Neural crest cell (in vitro differentiated cells): ENCODE measurements at places on chromosomes 2 and 18. TPM values are rescaled to one million over a fixed set of nuclear protein-coding genes. Genes with fewer than 3 reads are reported as not detected.
A peak's percentile ranks its signal among the peaks of the same experiment; 100 is the strongest.

GRCh38 chr2:24332791-24333540 lies 27.4 kb downstream of the ITSN2 start:
- no peaks in the 10 kb centered on the region for H3K27me3 ChIP-seq
- H3K27ac ChIP-seq = no peak overlapping the region
- no peaks in the 10 kb centered on the region for H3K36me3 ChIP-seq
- DNase-seq = no peak
- H3K4me1 ChIP-seq = no peaks in the 10 kb centered on the region
- H3K4me3 ChIP-seq = no peak overlapping the region

GRCh38 chr2:164992818-164993217 lies 37.5 kb upstream of the SLC38A11 start:
- H3K4me1 ChIP-seq = peaks cover 6% of the 10 kb centered on the region
- H3K4me3 ChIP-seq = no peak overlapping the region
- no peak overlapping the region for H3K27ac ChIP-seq
- no peaks in the 10 kb centered on the region for H3K27me3 ChIP-seq
- no peaks in the 10 kb centered on the region for H3K36me3 ChIP-seq

MYO5B gene
- total RNA-seq = 0.25 and 0.40 TPM in 2 replicates

EVA1A gene
- 3.6 and 3.8 TPM in 2 replicates for total RNA-seq

DNA sequence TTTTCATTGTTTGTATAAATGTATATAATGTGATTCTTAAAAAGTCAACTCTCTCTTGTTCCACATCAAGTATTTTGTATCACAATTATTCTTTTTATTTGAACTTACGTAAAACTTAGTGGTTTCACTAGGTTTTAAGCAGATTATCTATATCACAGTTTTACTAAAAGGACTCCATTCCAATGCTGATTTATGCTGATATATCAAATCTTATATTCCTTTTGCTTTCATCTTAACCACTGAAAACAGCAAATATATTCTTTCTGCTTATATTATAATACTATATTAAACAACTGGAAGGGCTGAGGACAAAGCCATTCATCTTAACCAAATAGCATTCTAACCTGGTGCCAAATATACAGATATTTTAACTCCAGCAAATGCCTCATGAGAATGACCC lies 24.2 kb downstream of the TRAPPC8 start:
- H3K4me3 ChIP-seq = no peak overlapping the region
- H3K27me3 ChIP-seq = no peaks in the 10 kb centered on the region
- H3K36me3 ChIP-seq = peaks cover 3% of the 10 kb centered on the region
- DNase-seq = no peak
- no peaks in the 10 kb centered on the region for H3K4me1 ChIP-seq

DNA sequence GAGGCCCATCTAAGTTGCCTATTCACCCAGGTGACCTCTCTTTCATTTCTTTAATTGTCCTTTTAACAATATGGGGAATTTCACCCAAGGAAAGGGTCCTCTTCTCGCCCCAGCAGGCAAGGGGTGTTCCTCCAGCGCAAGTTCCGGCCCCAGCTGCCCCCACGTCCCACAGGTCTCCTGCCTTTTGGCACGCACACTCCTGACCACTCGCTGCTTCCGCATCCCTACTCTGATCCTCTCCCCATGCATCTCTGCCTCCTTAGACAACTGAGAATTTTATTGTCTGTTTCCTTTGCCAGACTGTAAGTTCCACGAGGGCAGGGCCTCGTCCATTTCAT lies 684 bp upstream of the ARPC2 start:
- H3K4me3 ChIP-seq = peak overlapping the region; percentile 95
- peaks cover 37% of the 10 kb centered on the region for H3K4me1 ChIP-seq
- no peak for DNase-seq
- peaks cover 17% of the 10 kb centered on the region for H3K27me3 ChIP-seq
- no peaks in the 10 kb centered on the region for H3K36me3 ChIP-seq
- peak overlapping the region; percentile 89 for H3K27ac ChIP-seq

DNA sequence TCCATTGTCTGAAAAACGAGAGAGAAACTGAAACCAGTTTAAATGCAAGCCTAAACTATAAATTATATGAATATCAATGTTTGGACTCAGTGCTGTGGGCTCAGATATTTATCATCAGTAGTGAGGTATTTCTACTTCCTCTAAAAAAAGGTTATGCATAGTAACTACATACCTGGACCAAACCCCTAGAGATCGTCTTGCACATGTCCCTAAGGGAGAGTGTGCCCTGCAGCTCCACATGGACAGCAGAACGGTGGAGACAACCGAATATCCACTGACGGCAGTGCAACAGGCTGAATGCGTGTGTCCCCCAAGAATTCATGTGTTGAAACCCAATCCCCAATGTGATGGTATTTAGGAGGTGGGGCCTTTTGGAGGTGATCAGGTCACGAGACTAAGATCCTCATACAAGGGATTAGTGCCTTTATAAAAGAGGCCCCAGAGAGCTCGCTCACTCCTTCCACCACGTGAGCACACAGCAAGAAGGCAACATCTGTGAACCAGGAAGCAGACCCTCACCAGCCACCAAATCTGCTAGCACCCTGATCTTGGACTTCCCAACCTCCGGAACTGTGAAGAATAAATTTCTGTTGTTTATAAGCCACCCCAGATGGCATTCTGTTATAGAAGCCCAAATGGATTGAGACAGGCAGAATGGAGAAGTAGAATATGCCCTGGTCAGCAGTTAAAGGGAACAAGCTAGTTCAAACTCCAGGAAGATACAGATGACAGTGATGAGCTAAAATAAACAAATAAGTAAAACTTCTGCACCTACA lies 208.4 kb downstream of the ANAPC1 start:
- no peak overlapping the region for H3K4me3 ChIP-seq
- H3K4me1 ChIP-seq = peaks cover 29% of the 10 kb centered on the region
- H3K27me3 ChIP-seq = no peaks in the 10 kb centered on the region
- no peaks in the 10 kb centered on the region for H3K36me3 ChIP-seq

DNA sequence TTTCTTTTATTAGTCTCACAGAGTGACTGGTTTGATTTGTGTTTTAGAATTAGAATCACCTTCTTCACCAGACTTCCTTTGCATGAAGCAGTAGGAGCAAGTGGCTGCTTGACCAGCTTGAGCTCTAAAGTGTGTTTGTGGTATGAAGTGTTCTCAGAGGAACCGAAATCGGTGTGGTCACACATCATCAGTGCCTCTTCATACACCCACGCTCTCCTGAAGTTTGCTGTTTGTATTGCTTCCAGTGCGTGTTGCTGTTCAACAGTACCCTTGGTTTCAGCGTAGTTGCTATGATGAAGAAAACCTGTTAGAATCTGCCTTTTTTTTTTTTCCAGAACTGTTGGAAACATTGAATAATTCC lies 77.9 kb downstream of the LIMS1 start:
- H3K4me3 ChIP-seq = no peak overlapping the region
- H3K4me1 ChIP-seq = peaks cover 39% of the 10 kb centered on the region
- H3K36me3 ChIP-seq = no peaks in the 10 kb centered on the region
- DNase-seq = no peak
- H3K27me3 ChIP-seq = no peaks in the 10 kb centered on the region

FHOD3 gene
- 28.6 and 29.0 TPM in 2 replicates for total RNA-seq

- no peak overlapping the region for H3K27ac ChIP-seq
- no peak for DNase-seq
- H3K4me1 ChIP-seq = peaks cover 12% of the 10 kb centered on the region
- H3K36me3 ChIP-seq = peaks cover 29% of the 10 kb centered on the region
These were observed 17.7 kb downstream of the BOK start for GRCh38 chr2:241576293-241576654.

- peaks cover 5% of the 10 kb centered on the region for H3K4me1 ChIP-seq
- H3K27me3 ChIP-seq = no peaks in the 10 kb centered on the region
- no peak for DNase-seq
These were observed 61.4 kb upstream of the DNER start for GRCh38 chr2:229775614-229776313.

- H3K4me3 ChIP-seq = no peak overlapping the region
- no peaks in the 10 kb centered on the region for H3K27me3 ChIP-seq
- no peak for DNase-seq
These were observed 184.4 kb upstream of the SESTD1 start for GRCh38 chr2:179449010-179449409.

DNA sequence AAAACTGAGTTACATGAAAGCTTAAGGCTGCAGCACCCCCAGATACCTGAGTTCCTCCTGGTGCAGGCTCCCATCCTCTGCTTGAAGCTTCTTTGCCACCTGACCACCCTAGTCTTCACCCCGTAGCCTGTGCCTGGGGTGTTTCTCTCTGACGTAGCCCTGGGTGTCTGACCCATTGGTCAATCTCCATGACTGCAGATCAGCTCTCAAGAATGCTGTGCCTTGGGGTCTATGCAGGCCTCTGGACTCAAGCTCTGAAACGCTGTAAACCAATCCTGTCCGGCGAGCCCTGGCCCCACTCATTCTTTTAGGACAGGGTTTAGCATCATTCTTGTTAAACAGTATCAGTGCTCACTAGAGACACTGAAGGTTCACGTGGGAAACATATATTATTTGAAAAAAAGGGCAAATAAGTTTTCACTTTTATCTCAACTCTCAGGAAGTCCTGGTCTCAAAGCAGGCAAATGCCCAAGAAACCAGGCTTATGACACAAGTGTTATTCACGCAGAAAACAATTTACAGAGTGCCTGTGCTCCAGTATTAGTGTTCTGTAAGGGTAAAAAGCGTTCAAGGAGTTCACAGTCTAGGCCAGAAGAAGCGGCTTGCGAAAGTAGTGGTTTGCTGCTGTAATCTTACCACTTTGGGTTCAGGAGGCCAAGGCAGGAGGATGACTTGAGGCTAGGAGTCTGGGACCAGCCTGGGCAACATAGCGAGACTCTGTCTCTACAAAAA lies 22.8 kb upstream of the PPP4R1 start:
- H3K27me3 ChIP-seq = no peaks in the 10 kb centered on the region
- no peak overlapping the region for H3K4me3 ChIP-seq
- no peak overlapping the region for H3K27ac ChIP-seq
- H3K4me1 ChIP-seq = peaks cover under 1% of the 10 kb centered on the region
- DNase-seq = no peak

METTL4 gene
- 12.6 and 13.2 TPM in 2 replicates for total RNA-seq

DNA sequence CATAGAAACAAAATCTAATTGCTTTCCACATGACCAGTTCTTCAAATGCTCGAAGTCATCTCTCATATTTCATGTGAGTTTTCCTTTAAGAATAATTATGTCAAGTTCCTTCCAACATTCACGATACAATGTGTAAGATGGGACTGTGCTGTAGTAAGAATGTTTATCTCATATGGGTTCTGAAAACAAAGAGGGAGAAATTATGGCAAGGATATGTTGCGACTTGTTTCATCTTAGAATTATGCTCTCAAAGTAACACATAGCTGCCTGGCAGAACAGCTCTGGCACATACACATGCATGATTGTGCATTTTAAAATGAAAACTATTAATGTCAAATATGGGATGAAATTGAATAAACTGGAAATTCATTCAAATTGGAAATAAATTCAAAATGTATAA lies 314.8 kb upstream of the ACVR2A start:
- H3K27ac ChIP-seq = no peak overlapping the region
- H3K4me1 ChIP-seq = peaks cover 21% of the 10 kb centered on the region
- no peak for DNase-seq
- H3K4me3 ChIP-seq = no peak overlapping the region

- DNase-seq = no peak
- H3K4me1 ChIP-seq = peaks cover 23% of the 10 kb centered on the region
- peaks cover 13% of the 10 kb centered on the region for H3K27me3 ChIP-seq
- no peaks in the 10 kb centered on the region for H3K36me3 ChIP-seq
- H3K27ac ChIP-seq = no peak overlapping the region
These were observed 6.9 kb upstream of the TEX261 start for GRCh38 chr2:71001592-71001927.

DNA sequence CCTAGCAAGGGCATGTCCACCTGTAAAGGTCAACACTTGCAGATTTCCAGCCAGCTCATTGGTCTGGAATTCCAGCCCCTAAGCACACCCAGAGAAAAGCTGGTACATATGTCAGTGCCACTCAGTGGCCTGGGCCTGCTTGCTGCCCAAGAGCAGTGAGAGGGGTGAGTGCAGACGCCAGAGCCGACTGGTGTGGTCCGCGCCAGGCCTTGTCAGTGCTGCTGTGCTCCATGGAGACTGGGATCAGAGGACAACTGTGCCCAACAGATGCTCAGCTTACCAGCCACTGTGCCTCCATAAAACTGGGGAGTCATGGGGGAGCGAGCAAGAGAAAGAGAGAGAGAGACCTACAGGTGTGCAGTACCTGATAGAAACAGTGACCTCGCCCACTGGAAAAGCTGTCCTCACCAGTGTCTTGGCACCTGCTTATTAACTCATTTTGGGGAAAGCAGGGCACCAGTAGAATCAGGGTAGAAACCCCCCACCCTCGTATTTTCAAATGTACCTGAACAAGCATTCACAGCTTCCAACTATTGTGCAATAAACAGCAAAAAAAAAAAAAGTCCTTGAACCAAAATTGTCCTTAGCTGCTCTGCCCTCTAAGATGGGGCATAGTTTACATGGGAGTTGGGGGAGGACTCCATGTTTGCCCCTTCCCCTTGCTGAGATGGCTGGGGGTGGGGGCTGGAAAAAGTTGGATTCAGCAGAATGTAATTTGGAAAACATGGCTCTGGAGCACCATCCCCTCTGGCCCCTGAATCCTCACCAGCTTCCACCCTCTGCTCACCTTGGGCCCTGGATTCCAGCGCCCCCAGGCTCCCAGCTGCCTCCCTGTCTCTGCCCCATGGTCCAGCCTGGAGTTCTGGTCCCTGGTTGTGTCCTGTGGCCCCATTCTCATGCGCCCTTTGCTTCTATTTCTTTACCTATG lies 1.4 kb upstream of the SP140L start:
- H3K27ac ChIP-seq = no peak overlapping the region
- H3K27me3 ChIP-seq = peaks cover 2% of the 10 kb centered on the region
- no peak for DNase-seq
- H3K36me3 ChIP-seq = peaks cover 3% of the 10 kb centered on the region

DNA sequence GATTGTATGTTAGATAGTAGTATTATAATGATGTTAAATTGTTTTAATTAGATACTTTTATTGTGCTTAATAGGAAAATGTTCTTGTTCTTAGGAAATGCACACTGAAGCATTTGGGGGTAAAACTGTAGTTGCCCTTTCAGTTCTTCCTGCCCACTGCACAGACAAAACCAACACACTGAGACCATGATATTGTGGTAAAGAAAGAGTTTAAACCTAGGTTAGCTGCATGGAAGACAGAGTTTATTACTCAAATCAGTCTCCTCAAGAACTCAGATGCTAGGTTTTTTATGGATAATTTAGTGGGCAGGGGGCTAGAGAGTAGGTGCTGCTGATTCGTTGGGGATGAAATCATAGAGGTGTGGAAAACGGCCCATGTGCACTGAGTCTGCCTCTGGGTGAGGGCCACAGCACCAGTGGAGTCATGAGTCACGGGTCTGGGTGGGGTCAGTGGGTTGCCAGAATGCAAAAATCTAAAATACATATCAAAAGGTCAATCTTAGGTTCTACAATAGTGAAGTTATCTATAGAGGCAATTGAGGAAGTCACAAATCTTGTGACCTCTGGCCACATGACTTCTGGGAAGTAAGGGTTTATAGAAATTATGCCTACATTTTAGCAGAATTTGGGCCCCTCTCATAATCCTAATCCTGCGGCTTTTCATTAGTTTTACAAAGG lies 283.4 kb upstream of the FBXO11 start:
- H3K4me3 ChIP-seq = no peak overlapping the region
- peaks cover 16% of the 10 kb centered on the region for H3K4me1 ChIP-seq
- no peak overlapping the region for H3K27ac ChIP-seq
- no peaks in the 10 kb centered on the region for H3K27me3 ChIP-seq
- H3K36me3 ChIP-seq = no peaks in the 10 kb centered on the region
- DNase-seq = no peak

GRCh38 chr2:27378096-27378808 lies 2.3 kb downstream of the ZNF513 start:
- H3K27ac ChIP-seq = no peak overlapping the region
- H3K27me3 ChIP-seq = peaks cover 13% of the 10 kb centered on the region
- peak overlapping the region; percentile 81 for H3K4me3 ChIP-seq
- no peak for DNase-seq
- H3K36me3 ChIP-seq = peaks cover 17% of the 10 kb centered on the region
- peaks cover 26% of the 10 kb centered on the region for H3K4me1 ChIP-seq

UGT1A3 gene
- total RNA-seq = not detected in 2 replicates
